ENCODE measurements at places on chromosomes 3 and 15.

DNA sequence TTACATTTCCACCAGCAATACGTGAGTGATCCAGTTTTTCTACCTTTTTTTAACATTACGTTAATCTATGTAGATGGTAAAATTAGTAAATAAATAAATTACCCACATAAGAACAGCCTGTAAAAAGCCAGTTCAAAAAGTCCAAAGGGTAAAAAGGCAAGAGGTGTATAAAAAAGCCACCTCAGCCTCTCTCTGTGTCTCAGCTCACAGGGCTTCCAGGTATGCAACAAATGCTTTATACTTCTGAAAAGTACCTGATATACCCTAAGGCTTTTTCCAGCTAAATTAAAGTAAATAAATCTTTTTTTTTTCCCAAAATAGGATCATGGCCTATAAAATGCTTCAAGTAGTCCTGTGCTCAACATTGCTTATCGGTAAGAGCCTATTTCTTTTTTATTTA, at the start of gene C3orf85:
C3orf85 (plus strand) TSS at position 197 of the 400 bp plus-strand sequence; CDS start at position 326, 129 bp downstream.
- DNase-seq = no peak

DNA sequence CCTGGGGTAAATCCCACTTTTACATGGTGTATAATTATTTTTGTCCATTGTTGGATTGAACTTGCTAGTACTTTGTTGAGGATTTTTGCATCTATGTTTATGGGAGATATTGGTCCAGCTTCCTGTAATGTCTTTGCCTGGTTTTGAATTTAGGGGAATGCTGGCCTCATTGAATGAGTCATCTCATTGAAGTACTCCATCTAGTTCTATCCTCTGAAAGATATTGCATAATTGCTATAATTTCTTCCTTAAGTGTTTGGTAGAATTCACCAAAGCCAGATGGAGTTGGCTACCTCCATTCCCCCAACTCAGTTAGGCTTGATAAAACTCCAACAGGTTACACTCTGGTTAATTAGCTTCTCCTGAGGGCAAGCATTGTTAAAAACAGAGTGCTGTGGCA, 237.4 kb upstream of the TGFBR2 start:
- DNase-seq = no peak

DNA sequence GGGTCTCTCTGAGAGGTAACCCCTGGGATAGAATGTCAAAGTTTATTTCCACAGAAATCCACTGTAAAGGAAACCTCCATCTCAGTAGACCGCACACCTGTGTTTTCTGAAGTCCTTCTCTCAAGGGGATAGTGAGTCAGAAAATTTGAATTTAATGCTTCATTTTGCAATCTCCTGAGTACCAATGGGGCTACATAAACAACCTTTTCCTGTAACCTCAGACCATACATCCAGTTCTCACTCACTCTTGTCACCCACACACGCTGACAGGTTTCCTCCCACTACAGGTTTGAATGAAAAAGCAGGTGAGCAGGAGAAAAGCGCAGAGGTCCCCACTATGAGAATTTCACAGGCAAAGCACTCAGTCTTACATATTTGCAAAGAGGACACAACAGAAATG, 165.3 kb upstream of the MCTP2 start:
- DNase-seq = no peak

GRCh38 chr3:128080323-128081080, 28.3 kb downstream of the SEC61A1 start:
- peak; percentile 49 for DNase-seq

DNA sequence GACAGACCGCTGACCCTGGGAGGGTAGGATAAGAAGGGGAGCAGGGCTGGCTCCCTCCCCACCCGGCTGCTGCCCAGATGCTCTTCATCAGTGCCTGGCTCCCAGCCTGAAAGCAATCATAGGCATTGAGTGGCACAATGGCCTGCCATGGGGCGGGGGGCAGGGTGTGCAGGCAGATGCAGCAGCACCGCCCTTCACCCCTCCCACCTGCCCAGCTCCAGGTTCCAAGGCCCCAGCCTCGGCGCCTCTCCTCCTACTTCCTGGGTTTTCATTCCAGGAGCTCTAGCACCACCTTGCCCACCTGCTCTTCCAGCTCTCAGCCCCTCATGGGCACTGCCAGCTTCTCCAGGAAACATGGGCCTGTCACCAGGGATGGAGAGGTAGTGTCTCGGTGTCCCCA, 101.7 kb downstream of the MEGF11 start:
- DNase-seq = no peak

DNA sequence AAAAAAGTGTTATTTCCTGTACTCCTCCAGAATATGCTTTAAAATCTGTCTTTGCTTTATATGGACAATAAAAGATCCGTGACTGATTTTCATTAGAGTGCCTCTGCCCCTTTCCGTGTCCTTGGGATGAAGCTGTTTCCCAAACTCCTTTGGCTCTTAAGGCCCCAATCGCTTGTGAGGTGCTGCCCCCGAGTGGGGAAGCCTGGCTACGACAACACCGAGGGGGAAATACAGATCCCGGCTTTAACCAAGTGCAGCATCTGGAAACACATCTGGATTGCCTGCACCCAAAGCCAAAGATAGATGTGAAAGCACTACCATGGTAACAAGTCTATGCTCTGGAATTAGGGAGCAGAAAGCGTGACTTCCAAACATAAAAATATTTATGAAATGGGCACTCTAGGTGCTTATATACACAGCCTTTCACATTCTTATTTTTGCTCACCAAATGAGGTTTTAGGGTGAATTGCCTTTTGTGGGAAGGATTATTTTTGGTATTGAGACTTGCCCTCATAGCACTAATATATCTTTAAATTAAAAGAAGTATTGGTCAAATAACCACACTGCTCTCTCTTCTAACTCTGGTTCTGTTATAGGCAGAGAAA, 40.6 kb upstream of the ADCY5 start:
- peak; percentile 69 for DNase-seq
